Choroid plexus epithelial cell (primary cell): ENCODE measurements at places on chromosomes 16 and 17.

GRCh38 chr17:7549401-7550055, 670 bp downstream of the TNFSF12 start:
- DNase-seq: no peak

DNA sequence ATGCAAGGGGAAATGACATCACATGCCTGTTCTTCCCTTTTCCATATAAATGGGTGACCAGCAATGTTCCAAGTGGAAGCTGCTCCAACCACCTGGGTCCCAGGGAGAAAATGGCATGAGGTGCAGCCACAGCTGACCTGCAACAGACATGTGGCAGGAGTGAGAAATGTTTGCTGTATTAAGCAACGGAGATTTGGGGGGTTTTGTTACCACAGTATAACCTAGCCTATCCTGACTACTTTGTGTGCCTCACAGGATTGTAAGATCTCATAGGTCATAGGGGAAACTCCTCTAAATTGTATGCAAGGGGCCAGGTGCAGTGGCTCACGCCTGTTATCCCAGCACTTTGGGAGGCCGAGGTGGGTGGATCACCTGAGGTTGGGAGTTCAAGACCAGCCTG, 12.0 kb downstream of the CDIPT start:
- no peak for DNase-seq

- DNase-seq: no peak
Measured at GRCh38 chr17:67137860-67138259, 93.5 kb downstream of the CACNG1 start.

GRCh38 chr16:10169904-10170410, 12.3 kb downstream of the GRIN2A start:
- no peak for DNase-seq

DNA sequence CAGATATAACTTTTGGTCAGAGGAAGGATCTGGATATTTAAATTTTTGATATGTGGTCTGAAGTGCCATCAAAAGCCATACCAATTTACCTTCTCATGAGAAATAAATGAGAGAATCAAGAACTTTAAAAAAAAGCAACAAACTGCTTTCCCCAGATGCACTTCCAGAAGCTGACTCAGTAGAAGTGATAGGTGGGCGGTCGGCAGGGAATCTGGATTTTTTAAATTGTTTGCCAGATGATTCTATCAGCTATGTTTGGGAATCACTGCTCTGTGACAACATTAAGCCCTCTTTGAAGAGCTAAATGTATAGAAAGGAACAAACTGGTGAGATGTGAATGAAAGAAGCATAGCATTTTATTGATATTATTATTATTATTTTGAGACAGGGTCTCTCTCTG, 19.2 kb downstream of the CDH3 start:
- no peak for DNase-seq

DNA sequence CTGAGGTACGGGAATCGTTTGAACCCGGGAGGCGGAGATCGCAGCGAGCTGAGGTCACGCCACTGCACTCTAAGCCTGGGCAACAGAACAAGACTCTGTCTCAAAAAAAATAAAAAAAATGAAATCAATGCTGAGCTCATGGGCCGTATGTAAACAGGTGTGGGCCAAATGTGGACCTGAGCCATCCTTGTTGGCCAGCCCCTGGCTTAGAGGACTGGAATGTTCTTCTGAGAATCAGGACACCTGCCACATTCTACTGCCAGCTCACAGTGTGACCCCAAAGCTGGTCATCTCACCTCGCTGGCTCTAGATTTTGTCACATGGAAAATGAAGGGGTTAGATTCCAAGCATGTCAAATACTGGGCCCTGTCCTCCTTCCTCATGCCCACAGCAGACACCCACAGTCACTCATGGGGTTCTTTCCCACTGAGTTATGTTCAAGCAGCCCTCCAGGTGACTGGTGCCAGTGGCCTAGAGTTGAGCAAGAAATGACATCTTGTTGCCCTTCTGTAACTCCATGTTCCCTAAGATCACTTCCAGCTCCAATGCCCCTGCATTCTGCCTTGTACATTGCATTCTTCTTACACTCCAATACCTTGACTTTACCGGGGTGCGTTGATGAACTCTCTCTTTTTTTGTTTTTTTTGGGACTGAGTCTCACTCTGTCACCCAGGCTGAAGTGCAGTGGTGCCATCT, 110.6 kb downstream of the ABCC1 start:
- DNase-seq: no peak

DNA sequence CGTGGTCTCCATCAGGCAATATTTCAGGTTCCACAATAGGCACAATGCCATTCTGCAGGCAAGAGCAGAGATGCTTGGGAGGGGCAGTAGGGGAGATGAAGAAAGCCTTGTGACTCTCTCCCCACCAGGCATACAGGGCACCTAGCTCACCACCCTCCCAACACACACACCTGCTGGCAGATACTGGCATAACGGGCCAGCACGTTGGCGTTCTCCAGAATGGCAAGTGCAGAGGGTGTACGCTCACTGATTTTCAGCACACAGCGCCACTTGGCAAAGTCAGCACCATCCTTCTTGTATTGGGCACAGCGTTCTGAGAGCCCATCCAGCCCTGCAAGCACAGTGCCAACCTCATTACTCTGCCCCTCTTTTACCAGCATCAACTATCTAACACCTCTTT, 2.2 kb downstream of the ALDOC start:
- DNase-seq: no peak

DNA sequence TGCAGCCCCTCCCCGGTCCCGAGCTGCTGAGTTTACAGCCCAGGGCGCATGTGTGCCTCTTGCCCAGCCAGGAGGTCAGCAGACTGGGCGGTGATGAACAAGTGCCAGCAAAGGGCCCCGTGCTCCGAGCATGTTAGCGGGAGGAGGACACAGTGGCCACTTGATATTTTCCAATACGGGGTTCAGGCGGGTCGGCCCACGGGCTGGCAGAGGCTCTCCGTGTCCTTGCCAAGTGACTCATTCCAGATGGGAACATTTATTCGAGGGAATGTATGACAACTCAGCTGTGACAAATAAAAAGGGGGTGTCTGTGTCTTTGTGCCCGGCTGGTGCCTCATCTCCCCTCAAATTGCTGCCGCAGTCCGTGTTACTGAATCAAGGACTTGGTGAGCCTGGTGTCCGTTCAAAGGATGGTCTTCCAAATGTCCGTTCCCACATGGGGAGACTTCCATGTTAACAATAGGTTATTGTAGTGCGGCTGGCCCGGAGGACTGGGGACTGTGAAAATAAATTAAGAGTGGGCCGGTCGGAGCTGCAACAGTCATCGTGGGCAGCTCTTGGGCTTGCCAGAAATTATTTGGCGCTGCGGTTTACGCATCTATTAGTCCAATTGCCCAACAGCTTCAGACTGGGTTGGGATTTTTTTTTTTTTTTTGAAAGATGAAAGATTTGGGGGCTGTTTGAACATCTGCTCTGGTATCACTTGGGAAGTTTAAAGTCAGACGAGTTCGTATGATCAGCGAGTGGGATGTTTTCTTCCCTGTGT, 174.0 kb upstream of the CIBAR2 start:
- peak; percentile 38 for DNase-seq

- no peak for DNase-seq
Measured at GRCh38 chr17:79830763-79831264, 8.4 kb downstream of the CBX4 start.

DNA sequence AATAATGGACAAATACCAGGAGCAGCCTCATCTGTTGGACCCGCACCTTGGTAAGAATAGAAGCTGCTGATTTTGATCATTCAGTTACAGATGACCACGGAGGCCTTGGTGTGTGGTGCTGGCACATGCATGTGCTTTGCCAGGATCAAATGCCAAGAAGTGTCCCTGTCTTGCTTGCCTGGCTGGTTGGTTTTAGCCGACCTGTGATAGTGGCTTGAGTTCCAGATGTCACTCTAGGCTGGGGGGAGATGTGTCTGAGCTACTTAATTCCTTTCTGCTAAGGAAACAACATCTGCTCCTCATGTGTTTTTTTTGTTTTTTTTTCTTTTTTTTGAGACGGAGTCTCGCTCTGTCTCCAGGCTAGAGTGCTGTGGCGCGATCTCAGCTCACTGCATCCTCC, 4.3 kb downstream of the TBCD start:
- no peak for DNase-seq

GRCh38 chr16:1244881-1245280, 4.4 kb downstream of the TPSAB1 start:
- no peak for DNase-seq

GRCh38 chr17:17112628-17113200, 70.5 kb downstream of the MPRIP start:
- no peak for DNase-seq

- no peak for DNase-seq
Measured at GRCh38 chr17:56908001-56908542, 5.8 kb downstream of the TRIM25 start.

GRCh38 chr17:37710344-37710886, 34.4 kb downstream of the HNF1B start:
- DNase-seq: peak; percentile 83

GRCh38 chr17:47729476-47729875, 3.6 kb upstream of the TBX21 start:
- no peak for DNase-seq
